Right atrium auricular region (tissue), 2 donors: ENCODE measurements at places on chromosomes 1 and 21. TPM values are rescaled to one million over a fixed set of nuclear protein-coding genes. Genes with fewer than 3 reads are reported as not detected.

DNA sequence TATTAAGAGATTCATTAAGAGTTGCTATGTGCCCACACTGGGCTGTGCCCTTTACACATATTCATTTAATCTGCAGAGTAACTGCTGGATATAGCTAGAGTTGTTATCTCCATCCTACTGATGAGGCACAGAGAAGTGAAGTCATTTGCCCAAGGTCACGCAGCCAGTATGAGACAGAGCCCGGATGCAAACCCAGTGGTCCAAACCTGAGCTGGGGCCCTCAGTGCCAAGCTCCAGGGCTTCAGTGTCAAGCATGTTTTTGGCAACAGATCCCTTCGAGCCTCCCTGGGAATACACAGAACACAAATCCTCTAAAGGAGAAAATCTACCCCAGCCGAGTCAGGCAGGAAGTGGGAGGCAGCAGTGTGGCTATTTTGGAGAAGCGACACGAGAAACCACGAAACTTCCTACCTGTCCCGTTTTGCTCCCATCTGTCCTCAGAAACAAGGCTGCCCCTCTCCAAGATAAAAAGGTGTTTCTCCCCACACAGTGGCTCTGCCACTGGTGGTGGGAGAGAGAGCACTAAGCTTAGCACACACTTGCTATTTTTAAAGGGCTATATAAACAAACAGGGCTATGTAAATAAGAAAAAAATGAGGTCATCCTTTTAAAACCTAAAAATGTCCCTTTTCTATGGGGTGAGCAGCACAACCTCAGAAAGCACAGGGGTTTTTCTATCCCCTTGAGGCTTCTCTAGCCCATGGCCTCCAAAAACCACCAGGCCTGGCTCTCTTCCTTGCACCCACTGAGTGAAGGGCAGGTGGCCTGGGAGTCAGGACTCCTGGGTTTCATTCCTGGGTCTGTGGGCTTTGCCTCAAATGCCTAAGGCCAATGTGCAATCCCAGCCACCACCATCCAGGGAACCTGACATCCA, 138.6 kb upstream of the EDN2 start:
- H3K36me3 ChIP-seq: no peaks in the 10 kb centered on the region
- no peak overlapping the region for H3K4me3 ChIP-seq
- no peak for DNase-seq
- no peaks in the 10 kb centered on the region for H3K27me3 ChIP-seq
- peaks cover 11% of the 10 kb centered on the region for H3K4me1 ChIP-seq
- no peak overlapping the region for H3K27ac ChIP-seq

DNA sequence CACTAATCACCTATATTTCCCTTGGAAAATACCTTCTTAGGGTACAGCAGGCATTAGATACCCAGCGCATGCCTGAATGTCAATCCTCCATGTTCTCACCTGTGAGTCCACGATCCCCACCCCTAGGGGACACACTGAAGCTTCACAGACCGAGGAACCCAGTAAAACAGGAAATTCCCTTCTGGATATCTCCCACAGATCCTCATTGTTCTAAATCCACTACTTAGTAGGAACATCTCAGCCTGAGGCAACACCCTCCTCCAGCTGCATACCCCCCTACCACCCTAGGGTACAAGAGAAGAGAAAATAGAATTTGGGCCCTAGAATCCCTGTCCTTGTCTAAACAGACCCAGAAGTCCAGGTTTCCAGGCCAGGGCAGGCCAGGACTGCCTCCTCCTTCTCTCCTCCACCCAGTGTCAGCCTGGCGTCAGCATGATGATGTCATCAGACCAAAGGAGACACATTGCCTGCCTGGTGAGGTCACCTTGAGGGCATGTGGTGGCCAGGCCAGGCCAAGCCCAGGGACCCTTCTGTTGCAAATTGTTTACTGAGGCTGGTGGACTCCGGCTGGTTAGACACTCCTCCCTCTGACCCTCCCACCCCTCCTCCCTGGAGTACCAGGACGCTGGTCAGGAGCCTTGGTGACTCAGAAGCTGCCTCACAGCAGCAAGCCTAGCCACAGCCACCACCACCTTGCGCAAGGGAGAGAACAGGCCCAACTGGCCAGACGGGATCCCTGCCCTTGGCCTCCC, 6.2 kb downstream of the NECTIN4 start:
- H3K4me1 ChIP-seq: no peaks in the 10 kb centered on the region
- peak; percentile 95 for DNase-seq

DNA sequence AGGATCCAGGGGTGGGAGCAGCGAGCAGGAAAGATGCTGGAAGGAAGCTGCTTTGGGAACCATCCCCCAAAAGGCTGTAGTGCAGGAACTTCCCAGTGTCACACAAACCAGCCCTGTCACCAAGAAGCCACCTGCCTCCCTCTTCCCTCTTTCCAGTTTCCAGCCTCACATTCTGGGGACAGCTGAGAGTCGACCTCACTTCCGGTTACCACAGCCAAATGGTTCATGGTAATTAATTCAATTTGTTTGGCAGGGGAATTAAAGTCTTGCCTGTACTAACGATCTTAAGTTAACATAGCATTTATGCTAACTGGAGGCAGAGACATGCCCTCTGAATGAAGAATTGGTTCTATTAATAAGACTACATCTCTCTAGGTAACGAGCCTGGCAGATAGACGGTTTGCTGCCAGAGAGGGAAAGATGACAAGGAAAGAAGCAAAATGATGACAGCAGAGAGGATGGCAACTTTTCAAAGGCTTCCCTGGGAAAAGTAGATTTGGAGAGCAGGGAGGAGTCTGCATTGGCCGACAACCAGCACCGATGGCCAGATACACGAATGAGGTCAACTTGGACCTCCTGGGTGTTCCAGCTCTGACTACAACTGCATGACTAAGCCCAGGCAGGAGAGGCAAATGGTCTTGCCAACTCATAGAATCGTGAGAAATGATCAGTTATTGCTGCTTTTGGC, 64.1 kb downstream of the TMCO4 start:
- H3K36me3 ChIP-seq: no peaks in the 10 kb centered on the region
- no peaks in the 10 kb centered on the region for H3K4me1 ChIP-seq
- H3K27me3 ChIP-seq: no peaks in the 10 kb centered on the region
- H3K4me3 ChIP-seq: no peak overlapping the region

DNA sequence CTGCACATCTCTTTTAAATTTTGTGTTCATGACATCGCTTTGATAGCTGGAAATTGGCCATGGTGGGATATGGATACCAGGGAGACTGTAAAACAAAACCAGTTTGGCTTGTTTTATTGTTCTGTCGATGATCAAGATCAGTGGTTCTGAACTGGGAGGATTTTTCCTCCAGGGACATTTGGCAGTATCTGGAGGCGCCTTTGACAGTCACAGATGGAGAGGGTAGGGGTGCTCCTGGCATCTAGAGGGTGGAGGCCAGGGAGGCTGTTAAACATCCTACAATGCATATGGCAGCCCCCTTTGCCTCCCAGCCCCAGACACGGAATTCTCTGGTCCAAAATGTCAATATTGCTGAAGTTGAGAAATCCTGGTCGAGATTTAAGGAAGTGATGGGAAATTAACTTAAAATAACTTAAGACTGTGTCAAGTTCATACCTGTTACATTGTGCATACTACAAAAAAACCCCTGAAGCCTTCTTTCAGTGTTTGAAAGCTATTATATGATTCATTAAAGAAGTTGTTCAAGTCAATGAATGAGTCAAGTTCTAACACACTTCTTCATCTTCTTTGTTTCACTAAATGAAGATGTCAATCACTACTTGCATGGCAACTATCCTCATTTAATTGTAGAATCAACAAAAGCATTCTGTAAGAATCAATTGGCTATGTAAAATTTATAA, 150.9 kb downstream of the KCNJ6 start:
- DNase-seq: no peak
- no peak overlapping the region for H3K27ac ChIP-seq
- H3K4me1 ChIP-seq: no peaks in the 10 kb centered on the region
- no peak overlapping the region for H3K4me3 ChIP-seq
- H3K36me3 ChIP-seq: no peaks in the 10 kb centered on the region

The LY9 gene
- 0.19 TPM for total RNA-seq

The PIAS3 gene
- total RNA-seq: 11.4 TPM

The KIF17 gene
- total RNA-seq: 6.0 TPM

The RIMKLA gene
- total RNA-seq: 3.8 TPM

- no peak overlapping the region for H3K4me3 ChIP-seq
- H3K27me3 ChIP-seq: no peaks in the 10 kb centered on the region
- H3K4me1 ChIP-seq: no peaks in the 10 kb centered on the region
- H3K27ac ChIP-seq: no peak overlapping the region
- no peak for DNase-seq
These were observed 45.8 kb downstream of the STX6 start for GRCh38 chr1:180976732-180977357.

GRCh38 chr1:216535059-216535458, 111.8 kb upstream of the USH2A start:
- H3K27ac ChIP-seq: no peak overlapping the region
- no peaks in the 10 kb centered on the region for H3K27me3 ChIP-seq
- DNase-seq: no peak
- no peaks in the 10 kb centered on the region for H3K4me1 ChIP-seq
- H3K4me3 ChIP-seq: no peak overlapping the region

- H3K4me1 ChIP-seq: no peaks in the 10 kb centered on the region
- no peaks in the 10 kb centered on the region for H3K27me3 ChIP-seq
- no peak overlapping the region for H3K27ac ChIP-seq
- H3K36me3 ChIP-seq: no peaks in the 10 kb centered on the region
These were observed 93.8 kb upstream of the GRIK3 start for GRCh38 chr1:37128091-37128490.

- no peaks in the 10 kb centered on the region for H3K36me3 ChIP-seq
- H3K27ac ChIP-seq: no peak overlapping the region
- no peak for DNase-seq
- H3K27me3 ChIP-seq: no peaks in the 10 kb centered on the region
These were observed 18.0 kb downstream of the BMP8A start for GRCh38 chr1:39509360-39510009.

The CCDC17 gene
- 0.39 TPM for total RNA-seq

The VWA5B1 gene
- total RNA-seq: 0.22 TPM

DNA sequence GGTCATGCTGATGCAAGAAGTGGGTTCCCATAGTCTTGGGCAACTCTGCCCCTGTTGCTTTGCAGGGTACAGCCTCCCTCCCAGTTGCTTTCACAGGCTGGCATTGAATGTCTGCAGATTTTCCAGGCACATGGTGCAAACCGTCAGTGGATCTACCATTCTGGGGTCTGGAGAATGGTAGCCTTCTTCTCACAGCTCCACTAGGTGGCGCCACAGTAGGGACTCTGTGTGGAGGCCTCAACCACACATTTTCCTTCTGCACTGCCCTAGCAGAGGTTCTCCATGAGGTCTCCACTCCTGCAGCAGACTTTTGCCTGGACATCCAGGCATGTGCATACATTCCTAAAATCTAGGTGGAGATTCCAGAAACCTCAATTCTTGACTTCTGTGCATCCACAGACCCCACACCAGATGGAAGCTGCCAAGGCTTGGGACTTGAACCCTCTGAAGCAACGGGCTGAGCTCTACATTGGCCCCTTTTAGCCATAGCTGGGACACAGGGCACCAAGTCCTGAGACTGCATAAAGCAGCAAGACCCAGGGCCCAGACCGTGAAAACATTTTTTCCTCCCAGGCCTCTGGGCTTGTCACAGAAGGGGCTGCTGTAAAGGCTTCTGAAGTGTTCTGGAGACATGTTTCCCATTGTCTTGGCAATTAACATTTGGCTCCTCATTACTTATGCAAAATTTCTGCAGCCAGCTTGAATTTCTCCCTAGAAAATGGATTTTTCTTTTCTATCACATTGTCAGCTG, 466.2 kb upstream of the PBX1 start:
- DNase-seq: no peak
- H3K27me3 ChIP-seq: no peaks in the 10 kb centered on the region
- H3K36me3 ChIP-seq: no peaks in the 10 kb centered on the region
- H3K4me3 ChIP-seq: no peak overlapping the region
- H3K27ac ChIP-seq: no peak overlapping the region

The ELF3 gene
- not detected for total RNA-seq

DNA sequence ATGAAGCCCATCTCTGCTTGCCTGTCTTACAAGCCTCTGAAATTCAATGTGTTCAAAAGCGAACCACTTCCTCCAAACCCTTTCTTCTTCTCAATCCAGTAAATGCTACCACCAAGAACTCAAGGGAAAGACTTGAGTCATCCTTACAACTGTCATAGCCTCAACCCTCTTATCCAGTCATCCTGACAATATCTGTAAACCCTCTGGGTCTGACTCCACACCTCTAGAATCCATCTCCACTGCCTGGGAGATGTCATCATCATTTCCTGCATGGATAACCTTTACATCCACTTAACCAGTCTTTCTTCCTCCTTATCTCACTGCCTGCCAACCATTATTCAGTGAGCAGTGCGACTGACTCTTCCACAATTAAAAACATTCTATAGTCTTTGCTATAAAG, 441.1 kb downstream of the SETD4 start:
- no peaks in the 10 kb centered on the region for H3K36me3 ChIP-seq
- H3K4me3 ChIP-seq: no peak overlapping the region
- H3K4me1 ChIP-seq: no peaks in the 10 kb centered on the region
- no peaks in the 10 kb centered on the region for H3K27me3 ChIP-seq

- no peak overlapping the region for H3K4me3 ChIP-seq
- no peak overlapping the region for H3K27ac ChIP-seq
- H3K27me3 ChIP-seq: no peaks in the 10 kb centered on the region
These were observed 21.8 kb upstream of the IL20 start for GRCh38 chr1:206843626-206844025.

GRCh38 chr21:45596704-45597318, 46.7 kb upstream of the PCBP3 start:
- no peak overlapping the region for H3K4me3 ChIP-seq
- no peaks in the 10 kb centered on the region for H3K36me3 ChIP-seq
- no peak for DNase-seq
- no peaks in the 10 kb centered on the region for H3K27me3 ChIP-seq
- H3K4me1 ChIP-seq: no peaks in the 10 kb centered on the region
- no peak overlapping the region for H3K27ac ChIP-seq

DNA sequence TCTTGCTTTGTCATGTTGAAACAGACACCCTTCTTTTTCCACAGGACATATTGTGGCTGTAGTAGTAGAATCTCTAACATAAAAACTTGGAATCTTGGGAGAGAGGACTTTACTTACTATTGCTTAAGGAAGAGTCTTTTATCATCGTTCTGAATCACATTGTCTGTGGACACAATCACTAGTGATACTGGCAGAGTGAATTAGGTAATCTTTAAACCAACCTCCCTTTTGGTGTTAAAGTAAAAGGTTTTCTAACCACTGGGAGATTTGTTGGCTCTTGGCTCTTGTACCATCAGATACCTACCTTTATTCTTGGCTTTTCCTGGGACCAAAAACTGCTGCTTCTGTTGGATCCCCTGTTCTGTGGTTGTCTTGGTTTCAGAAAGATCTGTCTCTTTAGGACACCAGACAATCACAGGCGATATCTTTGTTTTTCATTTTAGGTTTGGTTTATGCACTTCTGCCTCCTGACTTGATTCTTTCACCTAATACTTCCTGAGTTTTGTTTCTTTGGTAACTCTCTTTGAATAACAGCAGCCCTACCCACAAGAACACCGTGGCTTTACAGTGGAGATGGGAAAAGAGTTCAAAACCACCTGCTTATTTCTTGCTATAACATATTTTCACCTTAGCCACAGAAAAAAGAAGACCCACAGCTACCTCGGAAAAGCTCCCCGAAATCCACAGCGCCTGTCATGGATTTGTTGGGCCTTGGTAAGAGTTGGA, 36.6 kb upstream of the ZFP69B start:
- no peaks in the 10 kb centered on the region for H3K27me3 ChIP-seq
- no peak for DNase-seq
- no peak overlapping the region for H3K4me3 ChIP-seq
